Dermis blood vessel endothelial cell (primary cell): ENCODE measurements at places on chromosomes 1 and 21.

- DNase-seq = no peak
These were observed 134.0 kb downstream of the KIF26B start for GRCh38 chr1:245288796-245289195.

DNA sequence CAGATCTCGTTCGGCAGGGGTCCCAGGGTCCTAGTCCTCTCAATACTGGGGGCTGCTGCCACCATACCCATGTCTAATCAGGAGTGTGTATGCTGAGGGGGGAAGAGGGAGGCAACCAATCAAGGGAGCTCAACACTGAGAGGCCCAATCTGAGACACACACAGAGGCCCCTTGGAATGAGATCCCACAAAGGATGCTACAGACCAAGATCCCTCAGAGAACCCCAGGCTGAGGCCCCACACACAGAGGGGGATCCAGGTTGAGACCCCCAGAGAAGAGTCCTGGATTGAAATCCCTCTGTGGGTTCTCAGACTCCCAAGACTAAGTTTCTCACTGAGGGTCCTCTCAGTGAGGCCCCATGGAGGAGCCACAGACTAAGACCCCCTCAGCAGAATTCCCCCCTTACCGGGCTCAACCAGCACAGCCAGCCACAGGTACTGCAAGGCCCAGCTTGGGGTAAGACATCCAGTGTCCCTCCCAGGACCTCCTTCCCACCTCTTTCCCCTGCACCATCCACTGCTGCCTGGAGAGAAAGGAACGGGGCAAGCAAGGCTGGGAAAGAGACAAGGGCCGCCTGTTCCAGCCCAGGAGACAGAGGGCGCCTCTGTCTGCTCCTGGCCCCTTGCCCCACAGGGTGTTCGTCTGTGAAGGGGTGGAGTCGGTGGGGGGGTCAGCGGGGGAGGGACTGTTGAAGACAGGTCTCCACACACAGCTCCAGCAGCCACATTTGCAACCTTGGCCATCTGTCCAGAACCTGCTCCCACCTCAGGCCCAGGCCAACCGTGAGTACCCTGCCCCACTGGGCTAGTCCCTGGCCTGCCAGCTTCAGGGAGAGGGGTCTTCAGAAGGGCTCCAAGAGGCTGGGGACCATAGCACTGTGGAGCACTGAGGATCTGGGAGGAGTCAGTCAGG, at the start of gene S100A1:
Gene S100A1, plus strand, starts transcription at position 720 of the 912 bp plus-strand sequence. CDS start 2,088 bp downstream, outside the sequence.
- no peak for DNase-seq

DNA sequence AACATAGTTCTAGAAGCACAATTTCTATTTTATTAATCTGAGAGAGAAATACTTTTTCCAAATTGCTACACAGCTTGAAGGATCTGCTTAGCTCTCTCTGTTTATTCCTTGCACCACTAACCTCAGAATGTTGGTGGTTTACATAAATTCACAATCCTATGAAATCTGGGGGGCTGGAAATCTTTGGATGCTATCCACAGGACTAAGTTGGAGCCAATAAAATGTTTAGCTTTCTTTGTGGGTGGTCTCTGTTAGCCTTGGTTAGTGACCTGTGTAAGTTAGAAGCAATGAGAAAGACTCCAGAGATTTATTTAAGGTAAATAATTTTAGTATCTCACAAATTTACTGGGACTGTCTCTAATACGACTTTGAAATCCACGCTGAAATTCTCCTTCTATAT, 418.1 kb downstream of the ADGRL2 start:
- no peak for DNase-seq

GRCh38 chr1:211305044-211305443, 21.6 kb upstream of the TRAF5 start:
- no peak for DNase-seq

GRCh38 chr1:157090771-157091170, 8.8 kb downstream of the ETV3L start:
- no peak for DNase-seq

DNA sequence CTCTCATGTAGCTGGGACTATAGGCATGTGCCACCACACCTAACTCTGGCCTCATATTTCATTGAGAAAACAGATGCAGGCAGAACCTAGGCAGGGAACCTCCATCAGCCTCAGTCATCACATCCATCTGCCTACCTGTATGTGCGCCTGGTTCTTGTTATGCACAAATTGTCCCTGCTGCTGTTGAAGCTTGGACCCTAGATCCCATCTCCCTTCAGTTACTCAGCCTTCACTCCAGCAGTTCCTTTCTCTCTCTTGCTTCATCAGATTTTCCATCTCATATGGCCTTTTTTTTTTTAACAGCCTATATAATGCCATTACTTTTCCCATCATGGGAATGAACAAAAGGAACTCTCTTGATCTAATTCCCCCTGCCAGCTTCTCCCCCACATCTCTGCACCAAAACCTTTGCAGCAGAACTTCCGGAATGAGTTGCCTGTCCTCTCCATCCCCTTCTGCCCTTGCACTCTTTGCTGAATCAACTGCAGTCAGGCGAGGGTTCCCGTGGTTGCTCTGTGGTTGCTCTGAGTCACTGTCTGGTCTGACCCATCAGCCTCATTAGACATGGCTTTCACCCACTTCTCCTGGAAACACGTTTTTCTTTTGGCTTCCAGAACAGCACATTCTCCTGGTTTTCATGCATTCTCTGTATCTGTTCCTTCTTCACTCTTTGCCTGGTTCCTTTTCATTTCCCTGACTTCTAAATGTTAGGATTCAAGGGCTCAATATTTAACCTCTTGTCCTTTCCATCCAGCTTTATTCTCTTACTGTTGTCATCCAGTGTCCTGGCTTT, 41.5 kb downstream of the UBE4B start:
- DNase-seq = peak; percentile 76

- DNase-seq = no peak
These were observed 26.2 kb upstream of the SAMSN1 start for GRCh38 chr21:14572204-14572780.

GRCh38 chr1:77905603-77906002, 17.2 kb downstream of the NEXN start:
- DNase-seq = no peak

DNA sequence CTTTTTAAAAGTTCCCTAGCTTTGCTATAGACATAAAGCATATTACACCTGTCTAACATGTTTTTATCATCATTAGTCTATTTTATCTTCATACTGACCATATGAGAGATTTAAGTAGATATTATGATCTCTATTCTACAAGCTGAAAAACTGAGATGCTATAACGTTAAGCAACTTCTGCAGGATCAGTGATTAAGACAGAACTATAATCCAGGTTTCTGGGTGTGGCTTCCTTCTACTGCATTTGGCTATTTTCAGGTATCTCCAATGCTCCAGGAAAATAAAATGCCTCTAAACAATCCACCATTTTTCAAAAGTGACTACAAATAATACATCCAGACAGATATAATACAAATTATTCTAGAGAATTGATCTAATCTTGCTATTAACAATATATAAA, 53.4 kb downstream of the RGS2 start:
- DNase-seq = no peak
